Caco-2 (cell line): ENCODE measurements at places on chromosomes 6 and 20. TPM values are rescaled to one million over a fixed set of nuclear protein-coding genes. Genes with fewer than 3 reads are reported as not detected.

GRCh38 chr6:13641315-13641714 is 26.2 kb downstream of the NOL7 start:
- H3K4me1 ChIP-seq, result 0 out of 2 replicates have a peak, but pooled peaks cover 4% of the 10 kb centered on the region
- no peak overlapping the region for H3K27ac ChIP-seq
- H3K27me3 ChIP-seq, result no peaks in the 10 kb centered on the region
- no peak overlapping the region for H3K4me3 ChIP-seq
- H3K36me3 ChIP-seq, result no peaks in the 10 kb centered on the region

GRCh38 chr20:23138682-23139081 is 52.6 kb upstream of the CD93 start:
- H3K4me3 ChIP-seq, result no peak overlapping the region
- H3K4me1 ChIP-seq, result no peaks in the 10 kb centered on the region
- H3K27me3 ChIP-seq, result no peaks in the 10 kb centered on the region
- no peak overlapping the region for H3K27ac ChIP-seq

TBX18 gene
- not detected in 2 replicates for total RNA-seq

- H3K36me3 ChIP-seq, result no peaks in the 10 kb centered on the region
- H3K27me3 ChIP-seq, result no peaks in the 10 kb centered on the region
- peak; percentile 58 for DNase-seq
- peak overlapping the region; percentile 37 for H3K27ac ChIP-seq
- H3K4me3 ChIP-seq, result no peak overlapping the region
- peaks cover 18% of the 10 kb centered on the region; the same call in 1 of the 2 replicates for H3K4me1 ChIP-seq
Measured at GRCh38 chr6:138588805-138589434, 89.6 kb upstream of the NHSL1 start.

DNA sequence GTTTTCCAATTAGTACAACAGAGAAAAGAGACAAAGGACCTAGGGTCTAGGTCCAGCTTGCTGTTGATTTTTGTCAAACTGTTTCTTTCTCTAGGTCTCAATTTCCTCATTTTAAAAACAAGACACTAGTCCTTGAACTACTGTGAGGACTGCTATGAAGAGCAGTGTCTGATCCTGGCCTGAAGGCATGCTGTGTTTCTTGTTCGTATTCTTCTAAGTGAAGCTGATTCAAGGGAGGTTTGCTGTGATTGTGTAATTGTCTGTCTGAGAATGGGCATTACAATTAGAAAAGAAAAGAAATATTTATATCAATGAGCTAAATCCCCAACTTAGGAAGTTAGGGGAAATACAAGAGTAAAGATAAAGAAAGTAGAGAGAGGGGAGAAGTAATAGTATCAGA is 228.2 kb upstream of the SUPT3H start:
- H3K4me1 ChIP-seq, result no peaks in the 10 kb centered on the region
- H3K4me3 ChIP-seq, result no peak overlapping the region
- H3K27ac ChIP-seq, result no peak overlapping the region
- DNase-seq, result no peak
- no peaks in the 10 kb centered on the region for H3K36me3 ChIP-seq
- H3K27me3 ChIP-seq, result no peaks in the 10 kb centered on the region

DNA sequence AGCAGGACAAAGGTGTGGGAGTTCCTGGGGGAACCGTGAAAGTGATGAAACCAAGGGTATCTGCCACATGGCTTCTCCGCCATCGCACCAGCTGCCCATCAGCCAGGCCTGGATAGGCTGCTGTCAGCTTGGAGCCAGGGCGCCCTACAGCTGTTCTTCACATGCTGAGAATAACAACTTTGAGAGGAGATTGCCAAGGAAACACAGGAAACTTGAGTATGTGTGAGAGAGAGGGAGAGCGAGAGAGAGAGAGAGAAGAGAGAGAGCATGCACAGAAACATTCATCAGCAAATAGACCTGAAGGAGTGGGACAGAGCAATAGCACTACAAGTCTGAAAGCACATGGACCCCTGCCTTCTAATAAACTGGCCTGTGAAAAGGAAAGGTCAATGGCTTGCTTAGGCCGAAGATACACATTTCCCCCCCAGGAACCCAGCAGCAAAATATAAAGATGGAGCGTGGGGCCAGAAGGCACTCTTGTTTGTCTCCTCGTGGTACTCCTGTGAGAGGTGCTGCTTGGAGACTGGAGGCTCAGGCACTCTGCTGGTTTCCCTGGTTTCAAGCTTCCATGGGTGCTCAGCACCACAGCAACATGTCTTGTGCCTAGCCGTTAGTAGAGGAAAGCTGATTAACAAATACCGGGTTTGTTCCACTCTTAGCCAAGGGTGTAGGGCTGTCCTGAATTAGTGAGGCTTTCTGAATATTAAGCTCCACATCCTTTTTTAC is 53.0 kb downstream of the SNAP25 start:
- no peak overlapping the region for H3K27ac ChIP-seq
- no peak overlapping the region for H3K4me3 ChIP-seq
- no peaks in the 10 kb centered on the region for H3K36me3 ChIP-seq
- H3K4me1 ChIP-seq, result no peaks in the 10 kb centered on the region
- no peaks in the 10 kb centered on the region for H3K27me3 ChIP-seq
- no peak for DNase-seq

CALHM4 gene
- 1.8 and 3.4 TPM in 2 replicates for total RNA-seq

GRCh38 chr20:62368392-62368975 is 1.4 kb upstream of the LAMA5 start:
- H3K4me3 ChIP-seq, result peak overlapping the region; percentile 94
- peak; percentile 97 for DNase-seq
- H3K27ac ChIP-seq, result peak overlapping the region; percentile 90
- no peaks in the 10 kb centered on the region for H3K27me3 ChIP-seq
- peaks cover 9% of the 10 kb centered on the region for H3K36me3 ChIP-seq

- DNase-seq, result no peak
- H3K27ac ChIP-seq, result no peak overlapping the region
- H3K4me1 ChIP-seq, result peaks cover 20% of the 10 kb centered on the region
- H3K27me3 ChIP-seq, result no peaks in the 10 kb centered on the region
- no peaks in the 10 kb centered on the region for H3K36me3 ChIP-seq
- H3K4me3 ChIP-seq, result no peak overlapping the region
Measured at GRCh38 chr6:81694855-81695254, 57.6 kb downstream of the TENT5A start.

RNF39 gene
- 0.23 and 0.37 TPM in 2 replicates for total RNA-seq

APOM gene
- 14.8 and 15.8 TPM in 2 replicates for total RNA-seq

- H3K27ac ChIP-seq, result no peak overlapping the region
- no peaks in the 10 kb centered on the region for H3K36me3 ChIP-seq
- no peaks in the 10 kb centered on the region for H3K4me1 ChIP-seq
- no peak for DNase-seq
Measured at GRCh38 chr6:32607263-32607987, 17.8 kb upstream of the HLA-DRB1 start.

DNA sequence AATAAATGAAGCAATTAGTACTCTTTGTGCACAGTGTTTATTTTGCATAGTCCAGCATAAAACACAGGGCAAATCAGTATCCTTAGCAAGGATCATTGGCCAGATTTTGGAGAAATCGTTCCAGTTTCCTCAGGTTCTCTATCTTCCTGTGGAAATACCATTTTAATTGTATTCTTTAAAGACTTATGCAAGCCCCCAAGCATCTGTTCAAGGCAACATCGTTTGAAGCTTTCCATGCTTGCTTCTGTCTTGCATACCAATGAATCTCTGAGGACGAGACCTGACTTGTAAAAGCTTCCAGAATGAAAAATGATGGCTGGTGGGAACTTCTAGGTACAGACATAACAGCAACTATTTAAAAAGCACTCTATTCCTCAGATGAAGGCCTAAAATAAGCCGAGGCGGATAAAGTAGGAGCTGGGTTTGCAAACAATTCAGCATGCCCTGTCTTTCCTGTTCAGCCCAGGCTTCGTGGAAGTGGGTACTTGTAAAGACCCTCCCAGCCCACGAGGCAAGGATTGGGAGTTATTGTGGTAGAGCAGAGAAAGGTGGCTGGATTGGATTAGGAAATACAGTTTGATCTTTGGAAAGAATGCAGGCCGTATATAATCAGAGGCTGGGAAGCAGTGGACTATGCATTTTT is 21.6 kb downstream of the NRSN1 start:
- no peak overlapping the region for H3K4me3 ChIP-seq
- H3K36me3 ChIP-seq, result no peaks in the 10 kb centered on the region; the same call in none of the 2 replicates
- H3K27me3 ChIP-seq, result no peaks in the 10 kb centered on the region
- DNase-seq, result no peak
- H3K27ac ChIP-seq, result peak overlapping the region; percentile 95

- no peak overlapping the region for H3K4me3 ChIP-seq
- H3K27ac ChIP-seq, result no peak overlapping the region
- no peak for DNase-seq
- peaks cover 8% of the 10 kb centered on the region for H3K4me1 ChIP-seq
Measured at GRCh38 chr6:165543781-165544180, 119.3 kb downstream of the PDE10A start.

PTCRA gene
- total RNA-seq, result not detected in 2 replicates

GRCh38 chr20:3980260-3981131 is 34.9 kb downstream of the RNF24 start:
- no peaks in the 10 kb centered on the region for H3K4me1 ChIP-seq
- no peaks in the 10 kb centered on the region for H3K36me3 ChIP-seq
- H3K27me3 ChIP-seq, result no peaks in the 10 kb centered on the region
- no peak overlapping the region for H3K27ac ChIP-seq
- H3K4me3 ChIP-seq, result no peak overlapping the region

GRCh38 chr6:56842686-56843475 is 112.0 kb upstream of the BEND6 start:
- no peaks in the 10 kb centered on the region for H3K27me3 ChIP-seq
- no peaks in the 10 kb centered on the region for H3K36me3 ChIP-seq
- H3K27ac ChIP-seq, result peak overlapping the region; percentile 56
- H3K4me3 ChIP-seq, result peak overlapping the region; percentile 59

RNF217 gene
- total RNA-seq, result 0.09 and 0.39 TPM in 2 replicates

DNA sequence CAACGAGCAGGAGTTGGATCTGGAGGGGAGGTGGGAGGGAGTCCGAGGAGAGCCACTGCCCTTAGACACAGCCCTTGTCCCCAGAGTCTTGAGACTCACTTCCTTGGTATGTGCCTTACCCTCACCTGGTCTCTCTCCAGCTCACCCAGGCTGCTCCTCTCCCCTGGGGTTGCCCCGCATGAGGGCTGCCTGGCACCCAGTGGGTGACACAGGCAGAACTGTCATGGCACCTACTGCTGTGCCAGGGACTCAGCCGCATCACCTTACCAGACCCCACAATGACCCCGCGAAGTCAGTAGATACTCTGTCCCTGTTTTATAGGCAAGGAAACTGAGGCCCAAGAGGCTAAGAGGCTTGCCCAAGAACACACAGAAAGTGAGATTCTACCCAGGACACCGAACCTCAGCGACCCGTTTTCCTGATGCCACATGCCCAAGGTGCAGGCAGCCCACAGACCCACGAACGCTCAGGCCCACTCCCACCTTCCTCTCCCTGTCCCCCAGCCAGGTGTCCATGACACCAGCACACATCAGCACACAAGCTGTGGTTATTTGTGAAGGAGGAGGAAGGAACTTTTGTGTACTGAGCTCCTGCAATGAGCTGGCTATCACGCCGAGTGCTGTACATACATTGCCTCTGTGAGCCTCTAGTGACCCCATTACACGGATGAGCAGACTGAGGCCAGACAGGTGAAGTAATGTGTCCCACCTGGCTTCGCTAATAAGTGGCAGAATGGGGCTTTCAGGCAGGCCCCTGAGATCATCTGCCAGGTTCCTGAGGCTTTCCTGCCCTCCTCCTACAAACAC is 168.1 kb downstream of the GRM4 start:
- no peak for DNase-seq
- H3K4me1 ChIP-seq, result no peaks in the 10 kb centered on the region
- no peaks in the 10 kb centered on the region for H3K27me3 ChIP-seq
- H3K36me3 ChIP-seq, result no peaks in the 10 kb centered on the region
- H3K27ac ChIP-seq, result no peak overlapping the region
- no peak overlapping the region for H3K4me3 ChIP-seq

GRCh38 chr20:25269833-25270170 is 21.9 kb downstream of the PYGB start:
- DNase-seq, result peak; percentile 21
- H3K36me3 ChIP-seq, result no peaks in the 10 kb centered on the region; the same call in 1 of the 2 replicates

- no peak for DNase-seq
- H3K4me3 ChIP-seq, result no peak overlapping the region
- no peaks in the 10 kb centered on the region for H3K27me3 ChIP-seq
- no peaks in the 10 kb centered on the region for H3K36me3 ChIP-seq
- no peaks in the 10 kb centered on the region for H3K4me1 ChIP-seq
- H3K27ac ChIP-seq, result no peak overlapping the region
Measured at GRCh38 chr6:13383328-13384163, 55.2 kb upstream of the TBC1D7 start.

DNA sequence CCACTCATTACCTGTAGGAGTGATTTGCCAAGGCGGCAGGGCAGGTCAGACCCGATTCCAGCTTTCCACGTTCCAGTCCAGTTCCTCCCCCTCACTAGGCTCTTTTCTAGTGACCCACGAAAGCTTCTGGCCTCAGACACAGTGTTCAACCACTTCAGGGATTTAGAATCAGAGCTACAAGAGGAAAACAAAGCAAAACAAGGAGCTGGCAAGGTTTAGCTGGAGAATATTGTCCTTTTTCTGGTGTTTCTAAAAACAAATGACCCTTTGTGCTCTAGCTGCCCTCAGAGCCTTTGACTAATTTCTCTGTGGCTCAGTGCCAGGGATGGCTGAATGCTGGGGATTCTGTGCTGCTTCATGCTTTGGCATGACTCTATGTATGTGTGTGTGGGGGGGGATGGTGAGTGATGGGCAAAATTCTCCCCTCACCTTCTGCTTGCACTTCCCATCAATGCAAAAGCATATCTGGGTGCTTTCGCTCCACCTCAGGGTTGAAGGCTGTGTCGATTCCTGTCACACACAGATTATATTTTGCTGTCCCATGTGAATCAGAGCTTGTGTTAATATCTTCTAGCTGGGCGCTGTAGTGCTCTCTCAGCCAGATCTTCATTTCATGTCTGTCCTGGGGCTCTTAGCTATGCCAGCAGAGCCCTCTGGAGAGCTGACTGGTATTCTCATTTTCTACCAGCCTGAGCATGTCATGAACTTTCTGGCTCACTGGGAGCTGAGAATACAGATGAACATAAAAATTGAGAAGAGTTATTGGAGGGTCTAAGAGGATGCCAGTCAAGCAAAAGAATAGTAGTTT is 19.3 kb upstream of the NEDD9 start:
- DNase-seq, result no peak
- no peak overlapping the region for H3K4me3 ChIP-seq
- no peaks in the 10 kb centered on the region for H3K27me3 ChIP-seq
- no peaks in the 10 kb centered on the region for H3K36me3 ChIP-seq
- no peak overlapping the region for H3K27ac ChIP-seq
- H3K4me1 ChIP-seq, result no peaks in the 10 kb centered on the region

- no peak overlapping the region for H3K4me3 ChIP-seq
- no peaks in the 10 kb centered on the region for H3K27me3 ChIP-seq
- no peak overlapping the region for H3K27ac ChIP-seq
- no peaks in the 10 kb centered on the region for H3K4me1 ChIP-seq
- H3K36me3 ChIP-seq, result no peaks in the 10 kb centered on the region
Measured at GRCh38 chr6:120558294-120558693, 776.0 kb downstream of the TBC1D32 start.

- H3K4me1 ChIP-seq, result no peaks in the 10 kb centered on the region
- DNase-seq, result no peak
- H3K36me3 ChIP-seq, result no peaks in the 10 kb centered on the region
Measured at GRCh38 chr20:24577271-24577909, 108.0 kb downstream of the SYNDIG1 start.

DNA sequence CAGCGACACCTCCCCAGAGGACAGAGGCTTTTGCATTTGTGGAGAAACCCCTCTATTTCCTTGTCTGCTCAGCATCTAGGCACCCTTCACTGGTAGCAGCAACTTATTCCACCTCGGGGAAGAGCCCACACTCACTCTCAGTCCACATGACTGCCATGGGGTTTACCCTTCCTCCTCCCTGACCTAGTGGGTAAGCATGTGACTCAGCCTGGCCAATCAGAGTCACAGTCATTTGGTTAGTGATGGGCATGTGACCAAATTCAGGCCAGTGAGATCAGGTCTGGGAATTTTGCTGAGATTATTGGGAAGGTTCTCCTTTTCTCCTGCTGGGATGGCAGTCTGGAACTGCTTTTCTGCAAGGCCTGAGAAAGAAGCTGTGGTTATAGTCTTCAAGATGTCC is 145.7 kb upstream of the PHACTR3 start:
- H3K4me3 ChIP-seq, result no peak overlapping the region
- no peak for DNase-seq
- H3K27ac ChIP-seq, result no peak overlapping the region
